ENCODE measurements at places on chromosomes 7 and 10.

DNA sequence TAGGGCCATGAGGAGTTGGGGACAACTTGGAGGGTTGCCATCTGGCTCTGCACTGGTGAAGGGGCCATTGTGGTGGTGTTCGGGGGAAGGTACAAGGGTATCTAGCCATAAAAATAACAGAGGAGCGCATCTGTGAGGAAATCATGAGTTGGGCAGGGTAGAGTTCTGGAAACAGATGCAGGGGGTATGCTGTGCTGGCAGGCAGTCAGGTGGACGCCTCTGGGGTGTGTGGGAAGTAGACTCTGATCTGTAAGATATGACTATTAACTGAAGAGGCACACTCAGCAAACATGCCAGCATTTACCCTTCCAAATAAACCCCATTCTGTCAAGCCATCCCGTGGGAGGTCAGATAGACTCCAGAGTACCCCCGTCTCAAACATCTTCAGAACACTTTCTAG, 79.8 kb downstream of the CLEC2L start:
- no peak for DNase-seq

- no peak for DNase-seq
Observed at GRCh38 chr10:110505130-110505770, 7.5 kb downstream of the DUSP5 start.

- no peak for DNase-seq
Observed at GRCh38 chr7:44440577-44441078, 49.8 kb downstream of the NUDCD3 start.

GRCh38 chr10:26755443-26755903, 58.0 kb downstream of the PDSS1 start:
- no peak for DNase-seq

DNA sequence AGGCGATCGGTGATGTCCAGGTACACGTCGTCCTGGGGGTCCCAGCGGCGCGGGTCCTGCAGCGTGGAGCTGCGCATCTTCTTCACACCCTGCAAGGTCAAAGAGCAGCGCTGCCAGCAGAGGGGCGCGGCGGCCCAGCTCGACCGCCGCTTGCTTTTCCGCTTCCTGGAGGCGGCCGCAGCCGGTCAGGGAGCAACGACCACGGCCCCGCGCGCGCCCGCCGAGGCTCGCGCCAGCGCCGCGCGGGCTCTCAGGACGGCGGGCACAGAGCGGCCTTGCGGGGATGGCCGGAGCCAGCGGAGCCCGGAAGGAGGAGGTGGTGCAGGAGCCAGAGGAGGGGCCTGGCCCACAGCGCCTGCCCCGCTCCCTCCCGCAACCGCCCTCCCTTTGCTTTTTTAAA, 76.4 kb upstream of the CDC14C start:
- DNase-seq, result no peak

DNA sequence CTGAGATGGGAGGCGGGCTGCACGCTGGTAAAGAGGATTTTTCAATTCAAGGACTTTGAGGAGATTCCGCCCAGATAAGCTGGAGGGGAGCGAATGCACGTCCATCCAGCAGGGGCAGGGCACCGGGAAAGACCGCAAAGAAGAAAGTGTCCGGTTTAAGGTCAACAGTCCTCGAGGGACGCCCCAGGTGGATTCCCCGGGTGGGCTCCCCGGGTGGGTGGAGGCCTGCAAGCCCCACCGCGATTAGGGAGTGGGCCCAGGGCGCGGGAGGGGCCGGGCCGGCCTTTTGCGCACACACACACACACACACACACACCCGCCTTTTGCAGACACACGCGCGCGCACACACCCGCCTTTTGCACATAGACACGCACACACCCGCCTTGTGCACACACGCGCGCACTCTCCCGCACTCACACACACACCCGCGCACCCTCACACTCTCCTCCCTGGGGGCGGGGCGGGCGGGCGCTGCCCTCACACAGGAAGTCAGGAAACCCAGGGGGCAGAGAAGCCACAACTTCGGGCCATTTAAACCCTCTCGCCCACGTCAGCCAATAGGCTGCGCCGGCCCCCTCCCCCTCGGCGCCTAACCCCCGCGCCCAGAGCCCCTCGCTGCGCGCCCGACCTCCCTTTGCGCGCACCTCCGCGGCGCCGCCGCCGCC, 615 bp downstream of the ARHGAP12 start:
- DNase-seq, result no peak

DNA sequence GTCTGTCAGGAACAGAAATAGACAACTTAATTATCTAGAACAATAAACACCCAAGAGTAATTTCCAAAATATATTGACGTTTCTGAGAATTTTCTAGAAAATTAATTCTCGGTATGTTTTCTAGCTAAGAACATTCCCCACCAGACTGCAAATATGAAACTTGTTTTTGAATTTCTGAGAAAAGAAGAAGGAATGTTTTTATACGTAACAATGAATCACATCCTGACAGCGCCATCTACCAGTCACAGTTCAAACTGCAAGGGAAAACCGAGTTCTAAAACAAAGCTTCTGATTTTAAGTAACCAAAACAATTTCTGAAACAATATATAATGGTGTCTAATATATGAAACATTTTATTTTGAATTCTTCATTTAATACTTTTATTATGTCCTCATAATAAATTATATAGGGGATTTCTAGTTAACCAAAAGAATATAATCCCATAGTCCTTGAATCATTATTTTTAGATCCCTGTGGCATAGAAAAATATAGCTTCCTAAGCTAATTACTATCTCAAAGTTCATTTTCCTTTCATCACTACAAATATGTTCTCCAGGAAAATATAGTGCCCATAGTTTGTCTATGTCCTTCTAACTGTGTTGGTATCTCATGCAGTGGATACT, 34.5 kb upstream of the MEOX2 start:
- no peak for DNase-seq

- peak; percentile 42 for DNase-seq
Observed at GRCh38 chr10:132446661-132447445, 49.9 kb downstream of the PWWP2B start.

Data from stimulated activated CD4-positive, alpha-beta T cell treated with anti-CD3 and anti-CD28 coated beads, Interleukin-1b, Interleukin-23, amount 100 ng/mL, for 1 hour (primary cell).